ENCODE measurements at places on chromosomes 4 and X. TPM values are rescaled to one million over a fixed set of nuclear protein-coding genes. Genes with fewer than 3 reads are reported as not detected.

- DNase-seq = no peak
These were observed 63.2 kb upstream of the BMP3 start for GRCh38 chr4:80967346-80967745.

GRCh38 chr4:162364651-162365050 lies 200.9 kb upstream of the FSTL5 start:
- no peak for DNase-seq

- DNase-seq = no peak
These were observed 21.5 kb downstream of the XIAP start for GRCh38 chrX:123881330-123881729.

GRCh38 chrX:119189115-119189514 lies 47.0 kb upstream of the PGRMC1 start:
- no peak for DNase-seq

GRCh38 chrX:64338296-64338695 lies 57.0 kb downstream of the MTMR8 start:
- no peak for DNase-seq

DNA sequence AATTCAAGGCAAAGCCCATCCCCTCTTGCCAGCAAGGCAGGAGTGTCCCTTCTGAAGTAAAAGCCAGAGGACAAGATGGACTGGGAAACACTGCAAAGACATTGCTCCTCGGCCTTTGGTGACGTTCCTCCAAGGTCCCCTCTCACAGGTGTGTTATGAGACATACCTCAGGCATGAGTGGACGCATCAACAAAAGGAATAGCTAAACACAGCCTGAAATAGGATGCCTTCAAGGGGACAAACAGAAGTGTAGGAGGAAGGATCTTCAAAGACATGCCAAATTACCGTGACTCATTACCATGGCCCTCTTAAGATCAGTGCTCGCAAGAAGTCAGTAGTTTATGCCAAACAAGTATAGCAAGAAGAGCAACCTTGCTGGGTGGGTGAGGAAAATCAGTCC lies 6.0 kb upstream of the IDS start:
- no peak for DNase-seq

DNA sequence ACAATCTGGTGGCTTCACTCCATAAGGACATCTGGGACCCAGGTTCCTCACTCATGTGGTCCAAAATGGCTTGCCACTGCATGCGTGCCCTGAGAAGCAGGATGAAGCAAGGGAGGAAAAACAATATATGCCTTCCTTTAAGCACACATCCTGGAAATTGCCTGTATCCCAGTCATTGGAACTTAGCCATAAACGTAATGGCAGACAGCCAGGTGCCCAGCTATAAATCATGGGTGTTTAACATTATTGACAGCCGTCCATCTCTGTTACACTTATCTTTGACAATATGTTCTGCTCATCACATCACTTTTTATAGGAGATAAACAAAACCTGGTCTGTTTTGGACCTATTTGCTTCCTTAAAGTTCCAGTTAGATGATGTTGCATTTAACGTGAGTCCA lies 181.0 kb downstream of the AASDH start:
- DNase-seq = no peak

- no peak for DNase-seq
These were observed 59.2 kb downstream of the ADGRG2 start for GRCh38 chrX:19063030-19063429.

- peak; percentile 3 for DNase-seq
These were observed 44.1 kb downstream of the INPP4B start for GRCh38 chr4:142801966-142802365.

DNA sequence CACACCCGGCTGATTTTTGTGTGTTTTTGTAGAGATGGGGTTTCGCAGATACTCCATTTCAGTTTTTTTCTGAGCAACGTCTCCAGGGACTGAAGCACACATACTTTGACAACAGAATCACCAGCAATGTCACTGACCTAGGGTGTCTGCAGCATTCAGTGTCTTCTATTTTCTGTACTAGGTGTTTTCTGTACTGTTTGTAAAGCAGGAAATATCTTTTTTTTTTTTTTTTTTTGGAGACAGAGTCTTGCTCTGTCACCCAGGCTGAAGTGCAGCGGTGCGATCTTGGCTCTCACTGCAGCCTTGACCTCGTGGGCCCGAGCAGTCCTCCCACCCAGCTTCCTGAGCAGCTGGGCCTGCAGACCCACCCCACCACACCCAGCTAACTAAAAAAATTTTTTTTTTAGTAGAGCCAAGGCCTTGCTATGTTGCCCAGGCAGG lies 8.9 kb downstream of the ADD1 start:
- DNase-seq = no peak

- DNase-seq = no peak
These were observed 31.8 kb downstream of the HPGD start for GRCh38 chr4:174490451-174490961.

- DNase-seq = no peak
These were observed 144.4 kb downstream of the AMMECR1 start for GRCh38 chrX:110173192-110174175.

GABRG1 gene
- not detected for total RNA-seq

Measured in stomach (tissue), 19 donors.